ENCODE measurements at places on chromosomes 11 and 22.
A peak's percentile ranks its signal among the peaks of the same experiment; 100 is the strongest.

DNA sequence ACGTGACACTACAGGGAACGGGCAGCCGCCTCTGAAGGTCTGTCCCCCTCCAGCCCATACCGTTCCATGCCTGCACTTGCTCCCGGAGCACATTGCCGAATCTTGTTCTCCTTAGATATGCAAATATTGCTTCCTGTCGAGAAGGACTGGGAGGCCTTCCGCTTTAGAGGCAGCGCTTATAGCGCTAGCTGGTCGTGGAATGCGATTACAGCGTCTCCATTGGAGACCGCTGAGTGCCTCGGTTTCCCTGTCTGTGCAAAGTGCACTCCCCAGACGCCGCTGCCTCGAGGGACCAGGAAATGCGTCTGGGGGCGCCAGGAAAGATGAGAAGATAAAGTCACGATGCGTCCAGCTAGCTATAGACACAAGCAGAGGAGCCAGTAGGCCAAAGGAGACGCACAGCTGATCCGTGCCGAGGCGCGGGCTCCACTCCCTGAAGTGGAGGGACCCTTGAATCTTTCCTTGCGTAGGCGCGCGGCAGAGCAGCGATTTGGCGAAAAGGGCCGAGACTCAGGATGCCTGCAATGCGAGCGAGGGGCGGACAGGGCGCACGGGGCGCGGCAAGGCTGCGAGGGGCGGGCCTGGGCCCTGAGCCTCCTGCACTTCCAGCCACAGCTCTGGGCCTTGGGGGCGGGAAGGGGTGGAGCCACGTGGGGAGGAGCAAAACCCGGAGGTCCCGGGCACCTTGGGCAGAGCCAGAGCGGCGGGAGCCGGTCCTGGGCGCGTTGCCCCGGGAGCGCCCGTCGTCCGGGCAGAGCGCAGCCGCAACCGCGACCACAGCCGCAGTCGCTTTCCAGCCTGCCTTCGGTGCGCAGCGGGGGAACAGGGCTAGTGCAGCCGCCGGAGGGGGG, at the start of gene RASSF10:
TSS of gene RASSF10 (plus strand) at position 692 of the 851 bp plus-strand sequence. CDS start 261 bp downstream, outside the sequence.
- DNase-seq: peak; percentile 57

DNA sequence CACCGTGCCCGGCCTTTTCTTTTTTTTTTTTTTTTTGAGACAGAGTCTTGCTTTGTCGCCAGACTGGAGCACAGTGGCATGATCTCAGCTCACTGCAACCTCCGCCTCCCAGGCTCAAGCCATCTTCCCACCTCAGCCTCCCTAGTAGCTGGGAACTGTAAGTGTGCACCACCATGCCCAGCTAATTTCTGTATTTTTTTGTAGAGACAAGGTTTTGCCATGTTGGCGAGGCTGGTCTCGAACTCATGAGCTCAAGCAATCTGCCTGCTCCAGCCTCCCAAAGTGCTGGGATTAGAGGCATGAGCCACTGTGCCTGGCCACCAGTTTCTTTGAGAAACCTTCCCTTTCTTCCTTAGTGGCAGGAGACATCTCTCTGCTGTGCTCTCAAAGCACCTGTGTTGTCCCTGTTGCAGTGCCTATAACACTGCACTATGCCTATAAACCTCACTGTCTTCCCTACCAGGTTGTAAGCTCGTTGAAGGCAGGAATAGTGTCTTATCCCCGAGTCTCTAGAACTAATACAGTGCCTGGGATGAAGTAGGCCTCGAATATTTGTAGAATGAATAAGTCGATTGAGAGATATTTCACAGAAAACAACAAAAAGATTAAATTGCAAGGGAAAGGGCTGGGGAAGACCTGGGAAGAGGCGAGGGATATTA, 13.7 kb downstream of the TAGLN start:
- no peak for DNase-seq

DNA sequence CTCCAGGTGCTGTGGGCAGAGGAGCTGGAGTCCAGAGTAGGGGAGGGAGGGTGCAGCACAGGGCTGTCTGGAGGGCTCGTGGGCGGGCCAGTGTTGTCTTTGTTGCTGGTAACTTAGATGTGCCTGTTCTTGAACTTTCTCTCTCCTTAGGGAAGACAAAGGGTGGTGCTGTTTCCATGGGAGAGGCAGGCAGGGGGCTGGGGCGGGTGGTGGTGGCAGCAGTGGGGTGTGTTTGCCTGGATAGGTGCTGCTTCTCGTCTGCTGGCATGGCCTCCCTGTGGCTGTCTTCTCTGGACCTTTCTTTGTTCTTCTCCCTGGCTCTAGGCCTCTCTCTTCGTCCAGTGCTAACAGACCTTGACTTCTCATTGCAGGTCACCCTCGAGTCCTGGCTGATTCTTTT, 8.5 kb downstream of the SIDT2 start:
- DNase-seq: no peak

GRCh38 chr22:33919391-33920196, 682 bp downstream of the LARGE1 start:
- no peak for DNase-seq

DNA sequence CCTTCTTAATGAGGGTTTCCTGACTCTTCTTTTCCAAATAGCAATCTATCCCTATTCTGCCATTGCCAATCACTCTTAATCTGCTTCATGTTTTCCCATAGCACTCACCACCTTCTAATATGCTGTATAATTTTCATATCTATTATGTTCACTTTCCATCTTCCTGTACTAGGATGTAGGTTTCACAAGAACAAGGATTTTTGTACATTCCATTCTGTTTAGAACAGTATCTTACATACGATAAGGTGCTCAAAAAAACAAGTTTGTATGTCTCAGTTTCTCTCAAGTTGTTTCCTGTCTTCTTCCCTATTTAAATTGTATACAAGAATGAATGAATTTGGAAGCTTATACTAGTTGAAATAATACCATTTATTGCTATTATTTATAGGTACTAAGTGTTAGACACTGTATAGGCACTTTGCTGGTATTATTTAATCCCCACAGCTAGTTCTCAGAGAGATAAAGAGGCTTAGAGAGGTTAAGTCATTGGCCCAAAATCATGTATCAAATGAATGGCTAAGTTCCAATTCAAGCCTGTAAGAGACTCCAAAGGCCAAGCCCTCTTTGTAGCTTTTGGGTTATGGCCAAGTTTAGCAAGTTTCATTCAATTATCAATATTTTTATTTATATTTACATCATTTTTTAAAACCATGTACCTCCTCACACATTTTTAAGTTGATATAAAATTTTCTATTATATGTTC, 134.7 kb downstream of the PAX6 start:
- no peak for DNase-seq

GRCh38 chr22:45319324-45319685, 9.6 kb downstream of the FAM118A start:
- DNase-seq: no peak

DNA sequence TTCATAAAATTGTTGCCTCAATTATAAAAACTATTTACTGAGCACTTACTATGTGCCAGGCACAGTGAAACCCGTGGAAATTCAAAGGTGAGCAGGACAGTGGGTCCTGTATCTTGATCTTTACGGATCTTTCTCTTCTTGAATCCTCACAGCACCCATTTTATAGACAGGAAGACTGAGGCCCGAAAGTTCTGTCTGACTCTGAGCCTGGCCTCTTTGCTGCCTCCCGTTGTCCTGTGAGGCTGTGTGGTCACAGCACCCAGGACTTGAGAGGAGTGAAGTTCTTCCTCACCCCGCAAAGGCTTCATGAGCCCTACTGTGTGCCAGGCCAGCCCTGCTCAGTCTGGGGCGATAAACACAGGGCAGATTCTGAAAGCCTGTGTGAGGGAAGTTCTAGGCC, 13.4 kb upstream of the MN1 start:
- no peak for DNase-seq

DNA sequence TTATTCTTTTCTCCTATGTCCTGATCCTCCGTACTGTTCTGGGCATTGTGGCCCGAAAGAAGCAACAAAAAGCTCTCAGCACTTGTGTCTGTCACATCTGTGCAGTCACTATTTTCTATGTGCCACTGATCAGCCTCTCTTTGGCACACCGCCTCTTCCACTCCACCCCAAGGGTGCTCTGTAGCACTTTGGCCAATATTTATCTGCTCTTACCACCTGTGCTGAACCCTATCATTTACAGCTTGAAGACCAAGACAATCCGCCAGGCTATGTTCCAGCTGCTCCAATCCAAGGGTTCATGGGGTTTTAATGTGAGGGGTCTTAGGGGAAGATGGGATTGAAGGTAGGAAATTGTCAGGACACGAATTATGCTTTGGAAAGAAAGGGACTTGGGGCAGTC, 843 bp downstream of the OR51T1 start:
- no peak for DNase-seq

- DNase-seq: no peak
Observed at GRCh38 chr11:110331626-110332025, 35.2 kb upstream of the RDX start.

DNA sequence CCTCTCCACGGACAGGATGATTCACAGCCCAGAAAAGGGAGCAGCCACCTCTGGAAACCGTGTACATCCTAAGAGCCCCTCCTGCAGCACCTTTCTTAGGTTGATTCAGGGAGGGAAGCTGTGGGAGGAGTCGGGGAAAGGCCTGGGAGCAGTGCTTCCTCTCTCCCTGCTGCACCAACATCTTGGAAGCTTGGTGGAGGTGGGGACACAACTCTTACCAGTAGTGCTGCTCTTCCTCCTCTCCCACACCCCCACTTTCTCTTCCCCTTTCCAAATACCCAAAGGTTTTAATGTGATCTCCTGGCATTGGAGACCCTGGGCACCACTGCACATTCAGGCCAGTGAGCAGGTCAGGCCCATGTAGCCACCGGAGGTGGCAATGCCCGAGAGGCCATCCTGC, 46.4 kb upstream of the HORMAD2 start:
- DNase-seq: no peak

DNA sequence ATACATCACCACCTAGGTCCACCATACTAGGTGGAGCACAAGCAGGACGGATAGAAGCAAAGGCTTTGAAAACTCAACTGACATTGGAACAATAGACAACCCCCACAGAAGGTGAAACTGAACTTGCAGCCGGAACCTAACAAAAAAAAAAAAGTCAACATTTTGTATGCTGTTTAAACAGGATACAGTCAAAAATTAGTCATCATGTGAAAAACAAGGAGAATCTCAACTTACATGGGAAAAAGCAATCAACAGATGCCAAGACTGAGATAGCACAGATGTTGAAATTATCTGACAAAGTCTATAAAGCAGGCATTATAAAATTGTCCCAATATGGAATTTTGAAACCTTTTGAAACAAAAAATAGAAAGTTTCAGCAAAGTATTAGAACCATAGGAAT, 123.8 kb downstream of the RAB38 start:
- no peak for DNase-seq

GRCh38 chr22:48927591-48927990, 900.1 kb downstream of the BRD1 start:
- DNase-seq: no peak

- DNase-seq: no peak
Observed at GRCh38 chr11:110929129-110929528, 216.9 kb upstream of the ARHGAP20 start.

DNA sequence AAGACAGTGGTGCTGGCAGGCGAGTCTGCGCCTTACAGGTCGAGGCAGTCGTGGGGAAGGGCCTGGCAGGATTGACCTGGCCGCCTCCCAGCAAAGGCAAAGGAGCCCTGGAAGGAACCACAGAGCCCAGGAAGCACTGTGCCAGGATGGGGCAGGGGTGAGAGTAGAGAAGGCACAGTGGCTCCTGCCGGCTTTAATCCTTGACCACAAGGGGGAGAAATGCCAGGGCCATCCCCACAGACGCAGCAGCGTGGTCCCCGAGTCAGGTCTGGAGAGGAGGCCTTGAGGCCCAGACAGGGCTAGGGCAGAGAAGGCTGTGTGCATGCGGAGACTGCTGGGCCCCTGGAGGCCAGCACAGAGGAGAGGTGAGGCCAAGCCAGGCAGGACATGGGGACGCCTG, 9.9 kb upstream of the NDUFS8 start:
- no peak for DNase-seq

DNA sequence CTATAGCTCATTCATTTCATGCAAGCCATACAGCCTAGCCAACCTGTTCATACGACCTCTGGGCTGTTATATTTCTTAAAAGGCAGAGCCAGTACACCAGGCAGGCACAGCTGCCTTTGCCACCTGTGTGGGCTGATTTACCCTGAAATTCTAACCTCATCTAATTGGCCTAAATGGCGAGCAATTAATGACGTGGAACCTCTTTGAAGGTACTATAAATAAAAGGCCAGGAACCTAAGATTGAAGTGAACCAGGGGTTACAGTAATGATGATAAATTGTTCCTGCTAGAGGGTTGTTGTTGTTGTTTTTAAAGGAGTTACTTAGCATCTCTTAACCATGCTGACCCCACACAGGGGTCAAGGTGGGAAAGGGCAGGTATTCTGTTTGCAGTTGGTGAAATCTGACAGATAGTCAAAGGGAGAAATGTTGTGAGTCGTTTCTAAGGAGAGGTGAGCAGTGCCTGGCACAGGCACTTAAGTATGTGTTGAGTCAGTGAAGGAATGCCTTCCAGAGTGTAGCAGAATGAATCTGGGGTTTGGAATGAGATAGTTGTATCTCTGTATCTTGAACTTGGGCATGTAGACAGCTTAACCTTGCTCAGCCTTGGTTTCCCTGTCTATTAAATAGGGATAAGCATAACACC, 213.5 kb upstream of the NAV2 start:
- no peak for DNase-seq

GRCh38 chr22:28812516-28812915, 12.1 kb upstream of the XBP1 start:
- no peak for DNase-seq

DNA sequence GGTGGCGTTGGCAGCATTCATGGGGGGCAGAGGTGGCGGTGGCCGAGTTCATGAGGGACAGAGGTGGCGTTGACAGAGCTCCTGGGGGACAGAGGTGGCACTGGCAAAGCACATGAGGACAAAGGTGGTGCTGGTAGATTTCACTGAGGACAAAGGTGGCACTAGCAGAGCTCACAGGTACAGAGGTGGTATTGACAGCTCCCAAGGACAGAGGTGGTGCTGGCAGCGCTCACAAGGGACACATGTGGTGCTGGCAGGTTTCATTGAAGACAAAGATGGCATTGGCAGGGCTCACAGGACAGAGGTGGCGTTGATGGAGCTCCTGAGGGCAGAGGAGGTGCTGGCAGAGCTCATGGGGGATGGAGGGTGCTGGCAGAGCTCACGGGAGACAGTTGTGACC, 425.4 kb downstream of the CTTN start:
- DNase-seq: no peak

GRCh38 chr11:115930886-115931547, 426.8 kb upstream of the CADM1 start:
- DNase-seq: no peak

DNA sequence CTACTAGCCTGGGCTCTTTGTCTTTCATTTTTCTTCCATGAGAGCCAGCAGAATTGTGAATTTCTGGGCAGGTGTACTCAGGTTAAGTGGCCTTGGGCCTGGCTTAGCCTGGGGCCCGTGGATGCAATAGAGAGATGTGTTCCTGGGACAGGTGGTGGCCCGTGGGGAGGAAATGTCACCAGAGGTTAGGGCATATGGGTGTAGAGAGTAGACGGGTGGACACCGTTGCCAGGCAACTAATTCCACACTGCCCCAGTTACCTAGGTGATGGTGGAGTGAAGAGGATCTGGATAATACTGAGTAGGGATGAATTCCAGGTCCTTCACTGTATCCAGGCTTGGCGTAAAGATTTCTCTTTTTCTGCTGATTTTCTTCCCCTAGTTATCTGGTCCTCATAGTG, 175.0 kb downstream of the INSC start:
- no peak for DNase-seq

GRCh38 chr11:106172386-106172991, 95.0 kb downstream of the AASDHPPT start:
- DNase-seq: no peak

- no peak for DNase-seq
Observed at GRCh38 chr11:6273188-6273587, 13.6 kb downstream of the CCKBR start.

Data from cortex of kidney (tissue), 1 donor.